ENCODE measurements at places on chromosomes 5 and 9. TPM values are rescaled to one million over a fixed set of nuclear protein-coding genes. Genes with fewer than 3 reads are reported as not detected.

Gene KCNN2
- 1.4 TPM for total RNA-seq

Gene SPATA31A3
- not detected for total RNA-seq

GRCh38 chr9:35051069-35051967, 21.1 kb downstream of the VCP start:
- DNase-seq: peak; percentile 75

- DNase-seq: peak; percentile 11
Measured at GRCh38 chr9:24245988-24246387, 299.7 kb downstream of the IZUMO3 start.

DNA sequence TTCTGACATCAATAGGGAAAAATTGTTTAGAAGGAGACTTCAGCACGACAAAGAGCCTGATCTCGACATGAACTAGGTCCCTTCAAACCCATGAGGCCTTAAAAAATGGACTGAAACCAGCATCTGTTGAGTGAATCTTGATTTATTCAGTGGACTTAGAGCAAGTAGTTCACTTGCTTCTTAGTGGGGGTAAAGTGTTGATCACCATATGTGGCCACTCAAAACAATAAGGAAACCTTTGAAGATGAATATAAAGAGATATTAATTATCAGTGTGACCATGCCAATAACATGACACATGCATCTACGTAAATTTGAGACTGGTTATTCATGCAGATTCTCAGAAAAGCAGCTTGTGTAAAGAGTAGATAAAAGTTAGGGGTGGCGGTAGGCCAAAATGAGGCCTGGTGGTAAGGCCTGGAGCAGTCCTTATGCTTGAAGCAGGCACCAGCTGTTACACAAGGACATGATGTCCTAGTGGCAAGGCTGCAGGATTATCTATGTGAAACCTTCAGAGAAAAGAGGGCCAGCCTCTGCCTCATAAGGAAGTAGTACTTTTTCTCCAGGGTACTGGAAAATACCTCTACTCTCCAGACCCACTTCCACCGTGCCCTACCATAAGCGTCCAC, 61.3 kb downstream of the S1PR3 start:
- DNase-seq: no peak
